ENCODE measurements at places on chromosomes 2 and 18.

GRCh38 chr18:55362303-55362702 lies 225.7 kb downstream of the TCF4 start:
- no peak for DNase-seq

DNA sequence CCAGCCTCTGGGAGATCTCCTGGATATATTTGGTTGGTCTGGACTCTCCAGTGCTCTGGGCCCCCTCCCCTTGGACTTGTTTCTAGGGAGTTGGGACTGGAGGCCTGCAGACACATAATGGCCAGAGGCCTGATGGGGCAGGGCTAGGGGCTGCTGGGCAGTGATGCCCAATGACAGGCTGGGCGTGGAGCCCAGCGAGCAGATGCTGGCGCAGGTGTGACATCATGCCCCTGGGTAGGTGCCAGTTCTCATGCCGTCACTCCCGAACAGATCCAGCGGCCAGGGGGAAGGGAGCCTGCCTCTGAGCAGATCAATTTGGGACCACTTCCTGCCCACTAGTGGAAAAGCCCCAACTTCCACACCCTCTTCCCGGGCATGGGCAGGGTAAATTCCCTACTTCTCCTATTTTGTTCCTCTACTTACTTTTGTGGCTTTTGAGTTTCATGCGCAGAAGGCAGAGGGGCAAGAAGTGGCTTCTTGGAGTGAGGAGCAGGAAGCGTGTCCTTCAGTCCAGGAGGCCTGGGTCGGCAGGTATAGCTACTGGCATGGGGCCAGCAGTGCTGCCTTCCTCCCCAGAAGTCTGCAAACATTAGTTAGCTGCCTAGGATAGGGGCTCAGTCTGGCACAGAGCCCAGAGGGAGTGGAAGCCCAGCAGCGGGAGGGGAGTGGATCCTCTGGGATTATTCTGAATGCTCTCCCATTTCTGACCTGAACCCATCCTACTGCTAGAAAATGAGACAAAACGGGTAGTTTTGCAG lies 6.1 kb downstream of the MPV17 start:
- peak; percentile 48 for DNase-seq

GRCh38 chr2:104872866-104873688 lies 19.2 kb downstream of the POU3F3 start:
- peak; percentile 70 for DNase-seq

GRCh38 chr18:58438161-58438957 lies 190.5 kb downstream of the ALPK2 start:
- DNase-seq: no peak

DNA sequence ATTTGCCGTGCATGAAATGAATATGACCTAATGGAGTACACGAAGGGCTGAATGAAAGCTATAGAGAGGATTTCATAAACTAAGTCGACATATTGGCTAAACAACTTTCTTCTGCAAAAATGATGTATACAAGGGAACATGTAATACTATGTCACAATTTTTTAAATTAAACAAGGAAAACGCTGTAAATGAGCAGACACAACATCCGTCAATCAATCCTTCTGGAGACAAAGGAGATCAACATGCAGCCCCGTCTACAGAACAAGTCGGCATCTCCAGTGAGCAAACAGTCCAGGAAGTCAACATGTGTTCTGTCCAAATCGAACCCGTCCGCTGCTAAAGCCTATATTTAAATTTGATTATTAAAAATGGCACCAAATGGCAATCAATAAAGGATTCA lies 180.8 kb downstream of the TCF4 start:
- no peak for DNase-seq
